ENCODE measurements at places on chromosomes 1 and 21.

- no peak for DNase-seq
These were observed 19.2 kb upstream of the ALX3 start for GRCh38 chr1:110089561-110090275.

GRCh38 chr21:38813143-38813542, 7.4 kb downstream of the ETS2 start:
- DNase-seq: no peak

DNA sequence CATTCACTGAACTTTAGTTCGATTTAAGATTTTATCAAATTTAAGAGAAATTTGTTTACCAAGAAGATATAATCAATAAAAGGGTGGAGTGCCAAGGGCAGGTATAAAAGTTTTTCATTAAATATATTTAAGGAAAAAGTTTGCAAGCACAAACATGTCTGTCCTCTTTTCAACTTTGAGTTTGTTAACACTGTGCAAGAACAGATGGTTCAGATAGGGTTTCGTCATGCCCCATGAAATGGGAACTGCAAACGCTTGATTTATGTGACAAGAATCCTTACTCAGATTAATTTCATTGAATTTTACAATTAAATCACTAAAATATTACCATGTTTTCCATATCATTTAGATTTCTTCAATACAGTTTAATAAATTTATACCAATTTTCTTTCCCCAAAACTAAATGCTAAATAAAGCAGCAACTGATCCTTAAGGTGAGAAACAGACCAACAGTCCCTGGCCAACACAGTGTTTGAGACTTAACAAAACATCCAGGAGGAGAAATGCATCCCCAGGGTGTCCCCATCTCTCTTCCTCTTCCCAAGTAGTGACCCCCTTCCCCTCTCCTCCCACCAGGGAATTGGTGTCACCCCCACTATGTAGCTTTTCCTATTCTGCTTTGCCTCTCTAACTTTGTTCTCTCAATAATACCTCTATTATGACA, 292.9 kb downstream of the LTN1 start:
- no peak for DNase-seq

- DNase-seq: no peak
These were observed 123.7 kb upstream of the EDN2 start for GRCh38 chr1:41608211-41608610.

DNA sequence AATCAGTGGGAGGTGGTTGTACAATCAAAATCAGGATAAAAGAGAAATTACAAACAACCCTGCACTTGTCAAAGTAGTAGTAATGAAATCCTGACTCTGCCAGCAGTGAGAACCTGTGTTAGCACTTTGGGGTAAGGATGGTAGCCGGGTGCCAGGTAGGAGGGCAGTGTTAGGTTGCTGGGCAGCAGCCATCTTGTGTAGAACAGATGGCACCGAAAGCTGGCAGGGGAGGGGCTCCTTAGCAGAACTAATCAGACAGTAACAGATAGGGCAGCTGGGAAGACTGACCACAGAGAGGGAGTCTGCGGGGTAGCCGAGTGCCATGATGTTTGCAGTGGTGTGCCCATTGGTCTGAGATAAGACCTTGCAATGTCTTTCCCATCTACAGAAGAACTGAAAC, 137.3 kb downstream of the SDCCAG8 start:
- DNase-seq: no peak

- no peak for DNase-seq
These were observed 47.9 kb upstream of the C1orf115 start for GRCh38 chr1:220642285-220642684.

- DNase-seq: no peak
These were observed 73.7 kb upstream of the NRIP1 start for GRCh38 chr21:15138490-15138889.

DNA sequence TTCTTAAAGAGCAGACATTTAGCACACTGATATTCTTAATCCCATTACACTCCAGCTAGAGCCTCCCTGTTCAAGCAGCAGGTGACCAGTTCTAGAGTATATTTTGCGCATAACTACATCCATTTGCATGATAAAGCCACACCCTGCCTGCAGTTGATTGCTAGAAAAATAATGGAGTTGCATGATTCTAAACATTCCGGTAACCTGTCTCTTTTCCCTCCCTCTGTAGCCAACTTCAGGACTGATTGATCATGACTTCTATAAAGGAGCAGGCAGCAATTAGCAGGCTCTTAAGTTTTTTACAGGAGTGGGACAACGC, 14.9 kb downstream of the ARMH1 start:
- DNase-seq: no peak

DNA sequence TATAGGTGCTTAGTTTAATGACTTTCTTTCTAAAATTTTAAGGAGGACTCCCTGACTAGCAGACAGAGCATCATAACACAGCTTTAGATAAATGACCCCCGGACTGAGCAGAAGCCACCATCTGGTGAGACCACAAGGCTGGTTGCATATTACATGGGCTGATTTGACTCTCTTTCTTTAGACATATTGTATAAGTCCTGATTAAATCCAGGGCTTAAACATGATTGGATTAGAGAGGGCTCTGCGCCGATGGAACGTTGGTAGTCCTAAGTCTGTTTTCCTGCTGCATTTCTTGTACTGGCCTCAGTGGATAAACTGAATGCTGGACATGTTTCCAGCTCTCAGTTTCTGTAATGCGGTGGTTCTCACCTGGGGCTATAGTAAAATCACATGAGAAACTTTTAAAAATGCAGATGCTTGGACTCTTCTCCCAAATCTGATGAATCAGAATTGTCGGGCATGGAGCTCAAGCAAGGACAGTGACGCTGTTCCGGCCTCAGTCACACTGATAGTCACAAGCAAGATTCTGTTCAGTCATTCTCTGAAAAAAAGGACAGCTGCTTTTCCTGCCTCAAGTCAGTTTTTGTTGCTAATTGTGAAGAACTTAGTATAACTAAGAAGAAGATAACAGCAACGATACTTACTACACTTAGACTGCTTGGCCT, 16.6 kb downstream of the DDI2 start:
- DNase-seq: no peak

DNA sequence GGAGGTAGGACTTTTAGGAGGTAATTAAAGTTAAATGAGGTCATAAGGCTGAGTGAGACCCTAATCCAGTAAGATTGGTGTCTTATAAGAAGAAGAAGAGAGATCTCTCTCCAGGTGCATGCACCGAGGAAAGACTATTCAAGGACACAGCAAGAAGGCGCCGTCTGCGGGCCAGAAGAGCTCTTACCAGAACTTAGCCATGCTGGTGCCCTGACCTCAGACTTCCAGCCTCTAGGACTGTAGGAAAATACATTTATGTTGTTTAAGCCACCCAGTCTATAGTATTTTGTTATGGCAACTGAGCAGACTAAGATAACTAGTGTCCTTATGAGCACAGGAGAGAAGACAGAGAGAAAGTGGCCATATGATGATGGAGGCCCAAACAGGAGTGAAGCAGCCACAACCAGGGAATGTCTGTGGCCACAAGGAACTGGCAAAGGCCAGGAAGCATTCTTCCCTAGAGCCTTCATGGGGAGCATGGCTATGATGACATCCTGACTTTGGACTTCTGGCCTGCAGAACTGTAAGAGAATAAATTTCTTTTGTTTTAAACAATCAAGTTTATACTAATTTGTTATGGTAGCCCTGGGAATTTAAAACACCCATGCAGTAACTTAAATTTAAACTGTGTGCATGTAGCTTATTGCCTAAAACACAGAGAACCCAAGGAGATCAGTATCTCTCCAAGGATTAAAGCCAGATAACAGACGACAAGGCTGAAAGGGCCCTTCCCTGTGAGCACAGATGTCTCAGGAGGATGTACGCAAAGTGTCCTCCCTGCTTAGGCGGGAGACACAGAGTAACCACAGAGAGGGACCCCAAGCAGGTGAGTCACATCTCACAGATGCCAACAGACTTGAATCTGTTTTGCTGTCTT, 9.9 kb upstream of the CD58 start:
- DNase-seq: no peak

DNA sequence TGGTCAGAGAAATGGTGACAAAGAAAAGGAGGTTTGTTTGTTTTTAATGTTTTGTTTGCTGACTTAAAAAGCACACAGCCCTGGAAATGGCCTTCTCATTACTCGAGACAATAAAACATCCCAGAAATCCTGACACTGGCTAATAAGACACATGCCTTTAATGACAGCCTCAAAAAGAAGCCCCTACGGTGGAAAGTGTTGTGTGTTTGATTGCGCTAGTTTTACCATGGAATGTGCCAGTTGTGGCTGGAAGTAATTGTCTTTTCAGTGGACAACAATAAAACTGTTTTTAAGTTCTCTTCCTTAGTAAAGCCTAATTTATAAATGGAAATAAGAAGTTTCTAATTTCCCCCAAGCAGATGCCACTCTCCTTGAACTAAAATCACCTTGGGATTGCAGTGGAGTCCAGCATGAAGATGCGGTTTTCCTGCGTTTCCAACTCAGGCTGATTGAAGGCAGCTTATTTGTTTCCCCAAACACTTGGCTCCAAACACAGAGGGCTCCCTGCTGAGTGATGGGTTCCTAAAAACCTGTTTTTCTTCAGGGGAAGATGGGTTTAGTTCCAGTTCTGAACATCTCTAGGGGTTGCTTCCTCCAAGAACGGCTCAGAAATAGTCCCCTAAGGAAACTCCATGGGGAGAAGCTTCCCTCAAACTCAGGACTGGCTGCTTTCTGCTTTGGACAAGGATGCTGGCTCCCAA, 54.3 kb downstream of the CD247 start:
- no peak for DNase-seq

DNA sequence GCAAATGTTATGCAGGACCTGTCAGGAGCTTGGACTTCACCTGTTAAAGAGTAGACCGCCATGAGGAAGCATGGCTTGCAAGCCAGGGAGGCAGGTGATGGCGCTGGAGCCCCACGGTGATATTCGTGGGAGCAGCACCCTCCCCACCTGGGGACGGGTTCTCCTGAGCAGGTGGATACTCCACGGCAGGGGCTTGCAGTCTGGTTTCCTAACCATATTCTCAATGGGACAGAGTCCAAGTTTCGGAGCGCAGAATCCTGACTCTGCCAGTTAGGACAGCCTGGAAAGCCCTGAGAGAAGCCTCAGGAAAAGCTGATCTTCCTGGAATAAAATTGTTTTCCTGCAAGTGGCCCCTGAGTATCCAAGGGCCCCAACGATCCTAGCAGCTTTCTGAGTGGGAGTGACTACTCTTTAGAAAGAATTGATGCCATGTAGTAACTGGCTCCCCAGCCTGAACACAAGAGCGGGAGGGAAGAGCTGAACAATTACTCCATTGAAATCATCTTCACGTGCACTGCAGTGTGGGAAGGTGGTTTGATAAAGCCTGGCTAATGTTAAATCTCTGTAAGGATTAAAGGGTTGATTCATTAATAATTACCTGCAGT, 146.3 kb upstream of the RAB4A start:
- DNase-seq: no peak

GRCh38 chr21:33980276-33980916, 64.8 kb upstream of the ATP5PO start:
- DNase-seq: no peak

DNA sequence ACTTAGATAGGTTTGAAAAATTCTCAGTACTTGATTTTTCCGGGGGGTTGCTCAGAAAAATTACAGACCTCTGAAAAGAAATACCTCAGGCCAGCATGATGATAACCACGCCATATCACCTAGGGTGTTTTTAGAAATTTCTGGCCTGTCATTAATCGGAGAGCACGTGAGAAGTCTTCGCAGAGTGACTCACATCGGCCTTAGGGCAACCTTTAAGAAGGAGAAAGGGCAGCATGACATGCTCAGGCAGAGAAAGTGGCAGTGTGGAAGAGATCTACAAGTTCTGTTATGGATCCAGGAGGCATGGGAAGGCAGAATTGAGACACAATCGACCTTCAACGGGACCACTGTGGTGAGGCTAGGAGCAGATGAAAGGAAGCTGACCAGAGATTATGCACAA, 506.3 kb downstream of the LMO4 start:
- no peak for DNase-seq

GRCh38 chr1:170698301-170699275, 34.7 kb downstream of the PRRX1 start:
- DNase-seq: no peak

DNA sequence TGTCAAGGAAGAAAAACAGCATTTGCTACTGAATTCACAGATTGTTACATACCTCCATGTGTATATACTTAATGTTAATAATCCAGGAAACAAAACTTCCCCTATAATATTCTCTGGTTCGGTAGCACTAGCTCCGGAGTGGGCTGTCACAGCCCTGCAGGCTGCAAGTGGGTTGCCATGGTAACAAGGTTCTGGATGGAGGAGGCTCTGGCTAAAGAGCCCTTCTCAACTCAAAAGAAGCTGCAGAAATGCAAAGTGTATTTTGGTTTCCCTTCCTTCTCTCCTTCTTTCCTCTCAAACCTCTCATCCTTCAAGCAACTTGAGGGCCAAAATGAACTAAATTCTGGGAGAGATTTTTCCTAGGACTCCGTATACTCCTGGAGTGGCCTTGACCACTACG, 45.2 kb downstream of the ASTN1 start:
- DNase-seq: no peak

DNA sequence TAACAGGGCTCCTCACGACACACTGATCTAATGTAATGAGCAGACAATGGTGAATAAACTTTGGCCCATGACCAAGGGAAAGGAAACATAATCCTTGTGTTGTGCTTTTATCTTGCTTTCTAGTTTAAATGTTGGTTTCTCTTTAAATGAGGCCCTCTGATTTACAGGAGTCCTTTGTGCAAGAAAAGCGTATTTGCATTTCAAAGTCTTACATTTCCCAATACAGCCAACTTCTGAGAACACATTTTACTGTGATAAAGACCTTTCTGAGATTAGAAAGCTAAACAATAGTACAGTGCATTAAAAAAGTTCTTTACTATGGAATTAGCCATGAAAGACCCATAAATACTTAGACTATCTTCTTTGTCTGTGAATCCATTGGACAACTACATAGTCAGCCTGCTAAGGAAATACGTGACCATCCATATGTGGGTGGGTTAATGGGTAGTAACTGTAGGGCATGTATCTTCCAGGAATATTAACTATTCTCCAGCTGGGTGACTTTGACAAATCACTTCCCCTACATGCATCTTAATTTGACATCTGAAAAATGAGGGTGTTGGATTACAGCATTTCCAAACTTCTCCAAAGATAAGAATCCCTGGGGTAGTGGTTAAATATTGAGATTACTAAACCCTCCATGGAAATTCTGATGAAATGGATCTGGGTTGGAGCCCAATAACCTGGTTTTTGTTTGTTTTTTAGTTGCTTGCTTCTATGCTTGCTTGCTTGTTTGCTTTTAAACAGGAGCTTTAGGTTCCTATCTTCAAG, 50.3 kb upstream of the USP1 start:
- DNase-seq: no peak

DNA sequence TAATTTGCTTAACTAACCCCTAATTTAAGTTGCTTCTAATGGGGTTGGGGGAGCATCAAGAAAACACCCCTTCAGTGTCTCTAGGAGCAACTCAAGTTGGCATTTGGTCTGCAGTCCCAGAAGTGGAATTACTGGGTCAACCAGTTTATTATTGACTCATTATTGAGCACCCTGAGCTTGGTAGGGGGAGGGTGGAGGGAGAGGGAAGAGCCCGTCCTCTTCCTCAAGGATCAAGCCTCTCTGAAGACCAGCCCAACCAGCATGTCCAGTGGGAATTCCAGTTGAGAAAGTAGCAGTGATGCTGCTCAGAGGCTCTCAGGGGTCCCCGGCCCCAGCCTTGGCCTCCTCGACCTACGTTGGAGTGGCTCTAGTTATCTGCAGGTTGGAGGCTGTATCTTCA, 2.1 kb upstream of the PLA2G2F start:
- no peak for DNase-seq
